SK-N-SH treated with all-trans-retinoic acid at 6 μM for 48 hours (cell line): ENCODE measurements at places on chromosomes 11 and 22.
A peak's percentile ranks its signal among the peaks of the same experiment; 100 is the strongest.

- no peak for ATAC-seq
Observed at GRCh38 chr22:47486569-47487312, 724.3 kb downstream of the TBC1D22A start.

GRCh38 chr11:110311783-110312579, 15.6 kb upstream of the RDX start:
- peak; percentile 27; the same call in 2 of the 3 replicates for ATAC-seq

GRCh38 chr22:45481661-45482060, 21.0 kb upstream of the FBLN1 start:
- ATAC-seq, result no peak

- no peak for ATAC-seq
Observed at GRCh38 chr11:131737357-131737756, 366.9 kb downstream of the NTM start.

DNA sequence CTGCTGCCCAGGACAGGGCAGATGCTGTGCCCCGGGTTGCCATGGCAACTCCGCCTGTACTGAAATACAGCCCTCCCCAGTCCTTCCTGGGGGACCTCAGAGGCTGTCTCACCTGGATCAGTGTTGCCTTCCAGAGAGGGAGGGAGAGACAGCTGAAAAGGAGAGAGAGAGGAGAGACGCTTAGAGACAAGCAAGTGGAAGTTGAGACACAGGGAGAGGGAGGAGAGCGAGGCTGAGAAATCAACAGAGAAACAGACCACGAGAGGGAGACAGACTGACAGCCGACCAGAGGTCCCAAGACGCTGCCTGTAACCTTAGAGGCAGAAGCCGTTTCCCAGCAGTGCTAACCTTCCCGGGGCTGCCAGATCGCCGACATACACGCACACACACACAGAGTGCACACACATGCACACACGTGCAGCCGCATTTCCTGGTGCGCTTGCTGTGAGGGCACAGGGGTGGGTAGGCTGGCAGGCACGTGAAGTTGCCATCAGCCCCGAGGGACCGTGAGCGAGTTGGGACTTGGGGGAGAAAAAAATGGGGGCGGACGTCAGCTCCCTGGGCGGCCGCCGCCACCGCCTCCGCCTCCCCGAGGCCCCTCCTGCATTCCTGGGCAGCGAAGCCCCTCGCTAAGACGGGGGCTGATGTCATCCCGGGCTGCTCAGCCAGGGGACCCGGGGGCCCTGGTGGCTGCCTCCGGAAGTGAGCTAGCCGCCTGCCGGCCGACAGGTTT, 88.6 kb upstream of the CRYBB3 start:
- peak; percentile 98 for ATAC-seq

DNA sequence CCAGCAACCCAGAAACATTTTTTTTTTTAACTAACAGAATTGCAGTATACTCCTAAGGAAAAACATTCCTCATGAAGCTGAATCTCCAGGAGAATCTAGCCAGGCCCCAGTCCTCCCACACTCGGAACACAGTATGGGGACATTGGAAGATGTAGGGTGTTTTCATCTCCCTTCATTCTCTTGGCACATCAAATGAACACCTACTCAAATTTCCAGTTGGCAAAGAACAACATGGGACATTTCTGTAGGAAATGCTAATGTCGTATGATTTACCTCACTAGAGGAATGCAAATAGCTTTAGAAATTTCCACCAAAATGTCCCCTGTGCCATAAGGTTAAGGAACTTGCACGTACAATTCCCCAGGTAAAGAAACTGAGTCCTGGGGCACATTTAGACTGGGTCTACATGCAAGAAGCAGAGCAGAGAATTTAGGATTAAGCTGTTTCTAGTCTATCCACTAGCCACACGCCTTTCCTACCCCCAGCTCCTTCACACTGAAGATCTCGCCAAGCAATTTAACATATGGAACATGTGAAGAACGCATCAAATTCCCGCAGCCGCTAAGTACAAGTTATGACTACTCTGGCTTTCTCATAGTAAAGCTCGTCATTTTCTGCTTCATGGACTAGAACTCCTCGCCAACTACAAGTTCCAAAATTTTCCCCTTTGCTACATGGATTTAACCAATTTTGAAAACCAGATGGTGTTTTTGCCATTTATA, 2.9 kb upstream of the CADM1 start:
- no peak for ATAC-seq

DNA sequence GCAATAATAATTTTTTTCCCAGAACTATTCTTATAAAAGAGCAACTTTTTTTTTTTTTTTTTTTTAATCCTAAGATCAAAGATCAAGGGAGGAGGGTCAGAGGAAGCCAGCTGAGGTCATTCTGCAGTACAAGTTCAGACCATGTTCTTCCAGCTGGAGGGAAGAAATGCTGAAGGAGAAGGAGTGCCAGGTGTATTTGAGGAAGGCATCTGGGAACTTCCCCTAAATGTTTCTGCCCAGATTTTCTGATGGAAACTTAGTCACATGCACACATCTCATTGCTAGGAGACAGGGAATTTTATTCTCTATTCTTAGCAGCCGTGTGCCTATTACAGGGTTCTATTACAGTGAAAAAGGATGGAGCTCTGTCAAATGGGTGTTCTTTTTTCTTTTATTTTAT, 208.4 kb downstream of the ARHGAP42 start:
- no peak for ATAC-seq

GRCh38 chr22:36891646-36892045, 21.8 kb upstream of the CSF2RB start:
- no peak for ATAC-seq

- no peak for ATAC-seq
Observed at GRCh38 chr11:8689726-8690255, 7.2 kb downstream of the RPL27A start.

DNA sequence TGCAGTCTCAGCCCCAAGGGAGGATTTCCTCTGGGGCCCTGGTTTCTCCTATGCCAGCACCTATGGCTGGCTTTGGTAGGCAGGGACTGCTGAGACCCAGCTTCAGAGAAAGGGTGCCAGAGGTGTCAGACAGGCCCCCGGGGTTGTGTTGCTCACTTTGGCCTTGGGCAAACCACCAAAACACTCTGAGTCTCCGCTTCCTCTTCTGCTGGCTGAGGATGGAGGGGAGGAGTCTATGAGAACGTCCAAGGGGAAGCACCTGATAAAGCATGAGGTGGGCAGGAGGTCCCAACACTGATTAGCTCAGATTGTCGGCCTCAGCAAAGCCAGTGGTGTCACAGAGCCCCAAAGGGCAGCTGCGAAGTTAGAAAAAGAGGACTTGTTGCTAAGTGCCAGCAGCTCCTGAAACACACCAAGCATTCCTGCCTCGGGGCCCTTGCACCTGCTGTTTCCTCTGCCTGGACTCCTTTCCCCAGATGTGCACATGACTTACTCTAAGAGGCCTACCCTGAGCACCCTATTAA, 10.5 kb downstream of the SMTNL1 start:
- no peak for ATAC-seq

- no peak for ATAC-seq
Observed at GRCh38 chr11:59265735-59266134, 53.0 kb upstream of the MPEG1 start.

DNA sequence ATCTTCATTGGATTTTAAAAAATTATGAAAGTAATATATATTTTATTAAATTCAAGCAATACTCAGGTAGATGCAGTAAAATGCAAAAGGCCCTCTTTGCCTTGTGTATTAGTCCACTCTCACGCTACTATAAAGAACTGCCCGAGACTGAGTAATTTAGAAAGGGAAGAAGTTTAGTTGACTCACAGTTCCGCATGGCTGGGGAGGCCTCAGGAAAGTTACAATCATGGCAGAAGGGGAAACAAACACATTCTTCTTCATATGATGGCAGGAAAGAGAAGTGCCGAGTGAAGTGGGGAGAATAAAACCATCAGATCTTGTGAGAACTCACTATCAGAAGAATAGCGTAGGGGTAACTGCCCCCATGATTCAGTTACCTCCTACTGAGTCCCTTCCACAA, 130.8 kb downstream of the HIPK3 start:
- no peak for ATAC-seq

DNA sequence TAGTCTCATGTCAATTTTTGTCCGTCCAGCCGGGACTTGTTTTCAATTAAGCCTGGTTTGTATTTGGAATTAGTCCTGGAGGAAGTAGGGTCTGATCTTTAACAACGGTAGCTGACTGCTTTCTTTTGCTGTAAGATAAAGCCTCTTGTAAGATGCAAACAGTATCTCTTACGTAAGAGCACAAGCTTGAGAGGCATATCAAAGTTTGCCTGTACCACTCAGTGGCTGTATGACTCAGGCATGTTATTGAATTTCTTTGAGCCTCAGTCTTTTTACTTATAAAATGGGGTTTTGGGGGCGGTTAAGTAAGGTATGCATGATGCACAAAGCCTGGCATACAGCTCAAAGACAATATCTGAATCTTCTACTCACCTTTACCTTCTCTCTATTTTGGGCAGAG, 198.4 kb upstream of the NARS2 start:
- no peak for ATAC-seq

GRCh38 chr11:14700593-14700992, 57.0 kb downstream of the PDE3B start:
- no peak for ATAC-seq

DNA sequence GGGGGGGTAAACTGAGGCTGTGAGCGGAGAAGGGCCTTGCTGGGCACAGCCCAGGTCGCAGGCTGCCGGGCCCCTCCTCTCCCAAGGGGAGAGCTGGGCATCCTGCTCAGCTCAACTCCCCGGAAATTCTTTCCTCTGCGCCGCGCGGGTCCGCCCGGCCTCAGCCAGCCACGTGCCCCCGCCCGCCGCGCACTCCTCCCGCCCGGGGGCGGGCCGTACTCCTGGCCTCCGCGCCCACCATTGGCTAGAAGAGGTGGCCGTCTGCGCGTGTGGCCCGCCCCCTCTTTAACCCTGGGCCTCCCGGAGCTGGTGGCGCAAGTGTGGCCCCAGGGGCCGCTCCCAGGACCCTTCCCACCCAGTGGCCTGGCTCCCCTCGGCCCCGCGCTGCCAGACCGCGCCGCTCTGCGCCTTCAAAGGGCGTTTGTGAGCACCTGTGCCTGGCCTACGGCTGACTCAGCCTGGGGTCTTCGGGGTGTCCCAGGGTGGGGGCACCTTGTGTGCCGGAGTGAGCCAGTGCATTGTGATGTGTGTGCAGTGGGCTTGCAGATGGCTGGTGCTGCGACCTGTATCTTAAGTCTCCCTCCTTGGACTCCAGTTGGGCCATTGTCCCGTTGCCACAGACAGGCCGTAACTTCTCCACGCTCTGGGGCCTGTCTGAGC, 2.0 kb downstream of the MRGPRF start:
- no peak for ATAC-seq
